Activated CD8-positive, alpha-beta T cell treated with anti-CD3 and anti-CD28 coated beads, Interleukin-2, amount 10 ng/mL, durations not matched to agents 7 days and 5 days (primary cell): ENCODE measurements at places on chromosomes 13 and 19.

GRCh38 chr13:29315847-29316246, 279.6 kb downstream of the SLC7A1 start:
- DNase-seq: no peak

DNA sequence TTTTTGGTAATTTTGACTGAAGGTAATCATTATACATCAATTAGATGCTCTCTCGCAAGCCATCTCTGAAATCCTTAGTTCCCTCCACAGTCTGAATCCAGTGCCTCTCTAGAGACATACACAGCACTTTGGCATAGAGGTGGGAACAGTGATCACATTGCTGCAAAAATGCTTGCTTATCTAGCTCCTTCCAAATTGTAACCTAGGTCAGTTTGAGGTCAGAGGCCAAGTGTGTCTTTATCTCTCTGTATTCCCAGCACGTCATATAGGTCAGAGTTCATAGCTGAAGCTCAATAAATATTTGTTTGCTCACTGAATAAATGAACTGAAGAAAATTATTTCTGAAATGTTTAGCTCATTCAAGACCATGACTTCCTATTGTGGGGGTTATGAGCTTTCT, 462.5 kb downstream of the DIAPH3 start:
- DNase-seq: no peak

GRCh38 chr19:31392464-31392863, 43.2 kb upstream of the TSHZ3 start:
- DNase-seq: no peak

DNA sequence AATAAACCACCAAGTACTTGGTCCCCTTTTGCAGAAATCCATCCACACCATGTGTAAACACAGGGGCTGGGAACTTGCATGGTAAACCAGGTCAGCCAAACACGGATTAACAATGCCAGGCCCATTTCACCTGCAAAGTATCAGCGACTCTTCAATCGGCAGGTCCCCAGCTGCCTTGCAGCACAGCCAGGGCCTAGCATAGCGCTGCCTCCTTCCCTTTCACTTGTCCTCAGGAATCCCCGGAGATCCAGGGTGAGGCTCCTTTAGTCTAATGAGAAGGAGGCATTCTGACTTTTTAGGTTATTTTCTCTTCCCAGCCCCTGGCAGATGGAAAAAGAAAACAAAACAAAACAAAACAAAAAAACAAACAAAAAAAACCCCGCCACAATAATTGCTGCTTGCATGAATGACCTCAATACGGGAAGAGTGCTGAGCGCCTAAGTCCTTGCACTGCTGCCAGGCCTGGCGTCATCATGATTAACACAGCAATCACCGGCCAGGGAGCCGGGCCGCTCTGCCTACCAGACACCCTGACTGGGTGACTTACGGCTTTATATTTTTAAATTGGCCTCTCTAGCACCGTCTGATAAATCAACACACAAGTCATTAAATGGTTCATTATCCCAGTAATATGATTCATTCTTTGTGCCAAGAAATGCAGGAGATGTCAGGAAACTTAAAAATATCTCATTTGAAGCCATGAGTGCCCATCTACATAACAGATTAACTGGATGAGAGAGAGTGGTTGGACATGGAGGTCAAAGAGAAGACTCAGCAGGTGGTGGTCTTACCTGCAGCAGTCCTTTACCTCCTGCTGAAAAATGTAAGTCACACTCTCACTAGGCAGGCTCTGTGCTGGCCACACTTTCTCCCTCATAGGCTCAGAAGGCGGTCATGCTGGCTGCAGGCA, 692.7 kb downstream of the UQCRFS1 start:
- no peak for DNase-seq

- DNase-seq: no peak
Measured at GRCh38 chr19:7975037-7975436, 30.4 kb downstream of the ELAVL1 start.

DNA sequence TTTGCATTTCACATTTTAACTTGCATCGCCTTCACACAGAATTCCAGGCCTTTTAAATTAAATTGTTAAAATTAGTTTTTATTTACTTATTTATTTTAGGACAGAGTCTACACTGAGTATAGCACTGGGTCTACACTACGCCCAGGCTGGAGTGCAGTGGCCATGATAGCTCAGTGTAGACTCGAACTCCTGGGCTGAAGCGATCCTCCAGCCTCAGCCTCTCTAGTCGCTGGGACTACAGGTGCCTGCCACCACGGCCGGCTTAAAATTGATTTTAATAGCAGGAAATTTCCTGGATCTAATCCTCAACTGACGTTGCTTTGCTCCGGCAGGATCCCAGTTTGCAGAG, 301 bp upstream of the ZNF610 start:
- DNase-seq: no peak

DNA sequence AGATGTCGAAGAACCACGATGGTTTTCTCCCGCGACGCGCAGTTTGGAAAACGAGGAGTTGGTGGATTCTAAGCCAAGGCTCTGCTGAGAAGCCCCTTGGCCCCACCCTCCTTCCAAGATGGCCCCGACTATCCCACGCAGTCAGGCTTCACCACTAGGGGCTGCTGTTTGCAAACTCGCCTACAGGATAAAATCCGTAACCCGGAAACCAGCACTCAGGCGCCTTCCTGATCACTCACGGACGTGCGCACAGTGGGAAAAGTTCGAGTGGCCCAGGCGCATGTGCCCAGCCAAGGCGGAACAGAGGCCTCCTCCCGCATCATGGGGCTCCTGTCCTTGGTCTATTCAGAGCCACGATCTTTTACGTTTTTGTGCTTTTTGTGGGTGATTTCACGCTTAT, 19.2 kb upstream of the UQCR11 start:
- peak; percentile 60 for DNase-seq

- DNase-seq: no peak
Measured at GRCh38 chr13:64041296-64041695, 2625.6 kb upstream of the PCDH20 start.

- no peak for DNase-seq
Measured at GRCh38 chr19:18745012-18745735, 45.9 kb downstream of the COMP start.

GRCh38 chr13:41222259-41222852, 28.0 kb upstream of the KBTBD7 start:
- DNase-seq: peak; percentile 69

- DNase-seq: no peak
Measured at GRCh38 chr13:102772042-102772425, 1.6 kb downstream of the TEX30 start.

GRCh38 chr19:32555786-32556185, 25.2 kb upstream of the PDCD5 start:
- DNase-seq: no peak

DNA sequence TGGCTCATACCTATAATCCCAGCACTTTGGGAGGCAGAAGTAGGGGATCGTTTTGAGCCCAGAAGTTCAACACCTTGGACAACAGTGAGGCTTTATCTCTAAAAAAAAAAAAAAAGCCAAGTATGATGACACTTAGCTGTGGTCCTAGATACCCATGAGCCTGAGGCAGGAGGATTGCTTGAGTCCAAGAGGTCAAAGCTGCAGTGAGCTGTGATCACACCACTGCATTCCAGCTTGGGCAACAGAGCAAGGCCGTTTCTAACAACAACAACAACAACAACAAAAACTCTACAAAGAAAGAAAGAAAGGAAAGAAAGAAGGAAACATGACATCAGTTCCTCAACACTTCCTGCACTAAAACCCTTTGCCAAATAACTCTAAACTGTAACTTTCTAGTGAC, 265.1 kb upstream of the DACH1 start:
- no peak for DNase-seq

- DNase-seq: no peak
Measured at GRCh38 chr13:28408235-28408848, 86.6 kb downstream of the FLT1 start.

GRCh38 chr19:42985588-42985987, 40.7 kb downstream of the PSG11 start:
- no peak for DNase-seq

GRCh38 chr19:35290381-35291127, 1.4 kb upstream of the MAG start:
- no peak for DNase-seq

GRCh38 chr13:24842549-24843274, 78.7 kb downstream of the RNF17 start:
- DNase-seq: no peak

DNA sequence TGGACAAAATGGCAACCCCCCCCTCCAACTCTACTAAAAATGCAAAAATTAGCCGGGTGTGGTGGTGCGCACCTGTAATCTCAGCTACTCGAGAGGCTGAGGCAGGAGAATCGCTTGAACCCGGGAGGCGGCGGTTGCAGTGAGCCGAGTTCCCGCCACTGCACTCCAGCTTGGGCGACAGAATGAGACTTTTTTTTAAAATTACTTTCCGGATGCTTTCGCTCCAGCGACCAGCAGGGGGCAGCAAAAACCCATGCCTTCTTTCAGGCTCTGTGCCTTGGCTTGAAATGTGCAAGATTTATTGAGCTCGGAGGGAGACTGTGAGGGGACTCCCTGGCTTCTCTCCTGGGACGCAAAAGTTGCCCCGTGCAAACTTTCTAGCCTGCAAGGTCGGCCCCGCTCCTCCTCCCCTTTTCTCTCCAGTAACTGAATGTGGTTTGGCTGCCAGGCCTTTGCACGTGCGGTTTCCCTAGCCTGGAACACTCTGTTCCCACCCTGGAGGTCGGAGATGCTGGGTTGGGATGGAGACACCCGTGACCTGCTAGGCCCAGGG, 61.4 kb upstream of the NFIC start:
- DNase-seq: peak; percentile 87

DNA sequence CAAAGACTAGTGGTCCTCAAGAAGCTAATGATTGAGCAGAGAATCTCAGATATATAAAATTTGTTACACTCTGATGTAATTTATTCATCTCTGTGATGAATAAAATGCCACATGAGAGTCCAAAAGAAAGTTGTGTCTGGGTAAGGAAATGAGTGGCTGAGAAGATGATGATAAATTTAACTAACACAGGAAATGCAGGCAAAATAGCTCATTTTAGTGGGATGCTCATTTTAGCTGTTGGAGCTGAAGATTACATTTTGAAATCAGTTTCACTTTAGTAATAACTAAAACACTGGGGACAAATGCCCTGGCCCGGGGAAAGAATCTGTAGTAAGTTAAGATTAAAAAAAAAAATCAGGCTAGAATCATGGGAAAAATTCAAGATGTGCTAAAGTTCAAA, 35.2 kb downstream of the SPRY2 start:
- no peak for DNase-seq
